ENCODE measurements at places on chromosomes 5 and 9.

- DNase-seq, result no peak
Measured at GRCh38 chr5:119063579-119064379, 7.1 kb upstream of the DMXL1 start.

DNA sequence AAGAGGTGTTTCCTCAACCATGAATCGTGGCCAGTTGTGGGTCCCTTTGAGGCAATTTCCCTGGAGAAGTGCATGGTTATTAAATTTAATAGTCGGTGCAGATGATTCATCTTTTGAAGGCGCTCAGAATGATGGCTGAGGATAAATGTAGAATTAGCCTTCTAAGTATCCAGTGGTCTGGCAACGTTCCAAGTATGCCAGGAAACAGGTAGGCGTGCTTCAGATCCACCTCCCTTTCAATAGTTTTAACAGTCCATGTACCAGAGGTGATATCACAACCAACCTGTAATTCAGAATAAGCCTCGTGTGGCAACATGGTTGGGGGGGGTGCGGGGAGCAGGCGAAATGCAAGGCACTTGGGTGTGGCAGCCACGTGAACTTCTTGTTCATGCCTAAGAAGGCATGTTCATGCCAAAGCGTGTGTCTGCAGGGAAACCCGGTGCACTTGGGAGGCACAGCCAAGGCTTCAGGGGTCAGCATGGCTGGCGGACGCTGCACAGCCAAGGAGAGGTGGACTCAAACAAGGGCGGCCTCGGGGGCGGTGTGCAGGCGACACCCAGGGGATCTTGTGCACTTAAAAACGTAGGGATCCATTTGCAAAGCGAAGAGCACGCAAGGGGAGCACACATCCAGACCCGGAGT lies 5.2 kb upstream of the NKD2 start:
- no peak for DNase-seq

- DNase-seq, result no peak
Measured at GRCh38 chr9:122228568-122229484, at the start of gene LHX6. TSS of gene LHX6 (minus strand) at chr9:122228957. CDS start at chr9:122228740, 217 bp downstream.

- DNase-seq, result peak; percentile 61
Measured at GRCh38 chr5:119328753-119329602, 26.8 kb upstream of the TNFAIP8 start.

- DNase-seq, result no peak
Measured at GRCh38 chr5:79488058-79488457, 25.9 kb downstream of the HOMER1 start.

GRCh38 chr5:143134269-143134668 lies 269.2 kb downstream of the NR3C1 start:
- DNase-seq, result no peak

DNA sequence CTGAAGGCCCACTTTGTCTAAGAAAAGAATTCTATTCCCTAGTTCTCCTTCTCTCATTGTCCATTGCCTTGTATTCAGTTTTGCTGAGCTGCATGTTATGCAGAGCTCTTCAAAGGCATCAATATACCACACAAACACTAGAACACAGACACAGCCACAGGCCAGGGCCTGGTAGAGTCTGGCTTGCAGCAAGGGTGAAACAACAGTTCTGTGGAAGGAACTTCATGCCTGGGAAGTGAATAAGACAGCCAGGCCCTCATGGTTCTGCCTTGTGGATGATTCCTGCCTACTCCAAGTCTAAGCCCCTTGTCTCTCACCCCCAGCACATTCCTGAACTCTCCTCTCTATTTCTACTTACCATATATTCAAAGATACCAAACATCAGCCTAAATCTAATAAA lies 30.8 kb downstream of the KLHL3 start:
- DNase-seq, result no peak
